Stimulated activated naive CD8-positive, alpha-beta T cell treated with anti-CD3 and anti-CD28 coated beads, Interleukin-15, Interleukin-2, amounts not matched to agents 100 U/mL and 50 U/mL, for 24 hours (primary cell): ENCODE measurements at places on chromosomes 16 and 17.

DNA sequence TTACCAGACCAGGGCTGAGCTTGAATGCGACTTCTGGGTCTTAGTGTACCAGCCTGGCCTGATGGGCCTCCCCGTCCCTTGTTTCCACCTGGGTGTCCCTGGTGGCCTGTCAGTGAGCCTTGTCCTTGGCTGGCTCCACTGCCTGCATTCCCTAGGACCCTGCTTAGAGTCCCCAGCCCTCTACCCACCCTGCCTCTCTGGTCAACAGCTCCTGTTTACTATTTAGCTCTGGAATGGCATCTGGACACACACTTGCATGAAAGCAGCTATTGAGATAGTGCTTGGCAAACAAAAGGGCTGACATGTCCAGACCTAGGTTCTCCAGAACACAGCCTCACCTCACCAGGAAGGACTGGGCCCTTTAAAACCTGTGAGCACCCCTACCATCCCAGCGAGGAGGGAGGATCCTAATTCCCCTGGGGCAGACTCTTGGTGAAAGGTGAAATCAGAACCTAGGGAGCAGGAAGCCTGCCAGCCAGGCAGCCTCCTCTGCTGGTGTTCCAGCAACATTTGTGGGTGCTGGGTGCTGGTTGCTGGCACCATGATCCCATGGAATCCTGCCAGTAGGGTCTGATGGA is 38.8 kb downstream of the RAI1 start:
- DNase-seq: no peak

DNA sequence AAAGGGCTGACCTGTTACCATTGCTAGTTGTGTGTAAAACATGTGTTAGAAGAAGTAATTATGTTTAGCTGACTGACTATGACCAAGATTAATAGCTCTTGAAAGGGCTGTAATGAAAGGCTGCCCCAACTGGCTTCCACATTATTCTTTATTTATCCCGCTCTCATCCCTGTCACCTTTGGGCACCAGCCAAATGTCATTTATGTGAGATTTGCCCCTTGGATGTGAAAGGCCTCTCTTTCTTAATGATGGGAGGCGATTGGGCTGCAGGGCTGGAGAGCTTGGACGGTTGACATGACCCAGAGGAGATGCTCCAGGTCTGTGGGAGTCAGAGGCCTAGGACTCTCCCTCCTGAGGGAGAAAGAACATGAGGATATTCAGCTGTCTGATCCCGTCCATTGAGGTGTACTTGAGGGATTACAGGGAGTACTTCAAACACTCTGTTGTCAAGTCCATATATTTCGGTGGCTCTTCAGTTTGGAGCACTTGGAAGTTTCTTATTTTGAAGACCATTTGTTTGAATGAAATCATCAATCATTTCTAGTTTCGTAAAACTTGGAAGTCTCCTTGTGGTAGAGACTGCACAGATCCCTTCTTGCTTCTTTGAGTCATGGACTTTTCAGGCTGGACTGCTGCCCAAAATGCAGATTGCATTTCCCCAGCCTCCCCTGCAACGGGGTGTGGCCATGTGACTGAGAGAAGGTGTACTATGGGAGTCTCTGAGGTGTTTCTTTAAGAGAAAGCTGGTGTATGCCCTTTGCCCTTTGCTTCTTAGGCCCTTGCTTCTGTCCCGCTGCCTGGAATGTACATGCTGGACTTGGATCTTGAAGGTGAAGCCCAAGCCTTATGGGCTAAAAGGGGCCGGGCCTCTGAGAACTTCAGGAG is 51.3 kb downstream of the FTO start:
- no peak for DNase-seq

- no peak for DNase-seq
These were observed 11.9 kb downstream of the TMEM204 start for GRCh38 chr16:1545044-1546040.

- DNase-seq: no peak
These were observed 27.5 kb upstream of the MTSS2 start for GRCh38 chr16:70713342-70713741.

DNA sequence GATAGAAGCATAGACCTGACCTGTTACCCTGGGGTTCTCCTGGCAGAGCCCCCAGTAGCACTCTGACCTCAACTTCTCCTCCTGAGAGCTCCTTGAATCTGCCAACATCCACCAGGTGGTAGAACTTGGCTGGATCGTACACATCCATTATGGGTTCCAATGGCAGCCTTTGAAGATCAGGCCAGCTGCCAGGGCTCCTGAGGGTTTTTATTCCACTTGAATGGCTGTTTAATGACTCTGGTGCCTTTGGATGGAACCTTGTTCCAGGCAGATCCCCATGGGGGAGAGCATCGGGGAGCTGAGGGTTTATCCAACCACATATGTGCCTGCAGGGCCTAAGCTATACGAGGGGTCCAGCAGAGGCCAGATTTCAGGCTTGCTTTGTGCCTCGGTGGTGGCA is 47.1 kb upstream of the CLEC19A start:
- no peak for DNase-seq

- no peak for DNase-seq
These were observed 174.4 kb upstream of the TOX3 start for GRCh38 chr16:52721331-52721730.

- DNase-seq: no peak
These were observed 92.3 kb downstream of the SPAG9 start for GRCh38 chr17:51028176-51028863.

DNA sequence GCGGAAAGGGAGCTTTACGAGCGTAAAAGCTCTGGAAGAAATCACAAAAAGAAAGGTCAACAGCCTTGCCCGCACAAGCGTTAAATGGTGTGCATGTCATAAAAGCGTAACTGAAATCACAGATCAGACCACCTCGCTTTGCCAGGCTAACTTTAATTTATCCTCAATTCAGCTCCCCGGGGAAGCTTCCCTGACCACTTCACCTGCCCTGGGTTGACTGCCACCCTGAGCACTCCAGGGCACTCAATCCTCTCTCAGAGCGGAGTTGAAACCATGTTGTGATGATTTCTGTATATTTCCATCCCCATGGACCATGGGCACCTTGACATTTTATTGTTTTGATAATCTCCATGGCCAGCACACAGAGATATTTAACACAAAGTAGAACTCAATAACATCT is 16.1 kb upstream of the NAGS start:
- no peak for DNase-seq

- DNase-seq: no peak
These were observed 145.9 kb upstream of the CIBAR2 start for GRCh38 chr16:85258166-85258565.

DNA sequence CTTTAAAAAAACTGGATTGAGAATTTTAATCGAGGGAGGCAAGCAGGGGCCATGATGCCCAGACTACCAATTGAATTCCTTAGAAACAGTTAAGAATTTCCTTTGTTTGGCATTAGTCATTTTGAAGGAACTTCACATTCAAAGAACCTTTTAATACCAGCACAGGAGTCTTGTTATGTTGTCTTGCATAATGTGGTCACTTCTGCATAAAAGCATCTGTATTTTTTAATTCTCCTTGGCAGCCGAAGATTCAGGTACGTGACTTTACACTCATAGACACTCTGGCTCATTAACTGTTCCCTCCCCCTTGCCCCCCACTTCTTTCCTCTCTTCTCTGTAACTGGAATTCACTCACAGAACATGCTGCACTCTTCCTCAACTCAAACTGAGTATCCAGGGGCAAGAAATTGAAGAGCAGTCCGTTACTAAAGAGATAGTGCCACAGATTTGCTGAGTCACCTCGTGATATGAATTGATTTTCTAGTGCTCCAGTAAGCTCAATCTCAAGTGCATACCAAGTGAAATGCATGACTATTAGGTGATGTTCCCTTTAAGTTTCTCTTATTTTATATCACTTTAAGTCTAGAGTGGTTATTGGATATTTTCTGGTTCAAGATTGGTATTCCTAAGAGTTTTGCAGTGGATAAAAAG is 572.2 kb upstream of the SOX9 start:
- no peak for DNase-seq
